ENCODE measurements at places on chromosomes 2 and 18.

- DNase-seq = no peak
These were observed 84.2 kb downstream of the TTC27 start for GRCh38 chr2:32711908-32712501.

DNA sequence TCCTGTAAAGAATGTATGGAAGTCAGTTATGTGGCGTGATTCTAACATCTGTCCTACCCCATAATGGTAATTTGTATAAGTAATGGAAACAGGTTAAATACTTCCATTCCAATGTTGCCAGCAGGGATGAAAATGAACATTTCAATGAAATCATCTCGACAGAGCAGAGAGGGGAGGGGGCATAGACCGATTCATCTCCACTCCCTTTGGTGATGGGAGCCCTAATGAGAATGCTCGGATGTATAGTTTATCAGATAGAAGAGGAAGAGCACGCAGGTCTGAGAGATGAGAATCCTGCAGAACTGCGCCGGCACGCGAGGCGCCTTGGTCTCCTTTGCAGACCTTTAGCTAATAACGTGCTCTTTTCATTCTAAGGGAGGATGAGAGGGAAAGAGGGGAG lies 61.4 kb downstream of the TSHZ1 start:
- DNase-seq = no peak

DNA sequence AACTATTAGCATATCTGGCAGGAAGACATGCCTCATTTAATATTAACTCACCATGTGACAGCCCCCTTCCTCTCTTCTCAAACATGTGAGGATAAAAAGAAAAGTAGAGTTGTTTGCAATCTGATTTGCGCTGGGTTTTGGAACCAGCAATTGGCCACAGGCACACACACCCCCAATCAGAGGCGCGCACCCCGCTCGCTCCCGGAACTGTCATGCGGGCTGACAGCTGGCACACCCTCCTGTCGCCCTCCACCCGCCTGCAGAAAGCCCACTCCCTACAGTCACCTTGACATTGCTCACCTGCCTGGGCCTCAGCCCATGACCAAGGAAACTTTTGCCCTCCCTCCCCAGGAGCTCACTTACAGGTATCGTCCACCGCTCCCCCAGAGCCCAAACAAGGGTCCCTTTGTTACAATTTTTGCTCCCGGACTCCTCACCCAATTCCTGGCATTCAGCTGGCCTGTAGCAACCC lies 1.1 kb downstream of the COBLL1 start:
- peak; percentile 53 for DNase-seq

DNA sequence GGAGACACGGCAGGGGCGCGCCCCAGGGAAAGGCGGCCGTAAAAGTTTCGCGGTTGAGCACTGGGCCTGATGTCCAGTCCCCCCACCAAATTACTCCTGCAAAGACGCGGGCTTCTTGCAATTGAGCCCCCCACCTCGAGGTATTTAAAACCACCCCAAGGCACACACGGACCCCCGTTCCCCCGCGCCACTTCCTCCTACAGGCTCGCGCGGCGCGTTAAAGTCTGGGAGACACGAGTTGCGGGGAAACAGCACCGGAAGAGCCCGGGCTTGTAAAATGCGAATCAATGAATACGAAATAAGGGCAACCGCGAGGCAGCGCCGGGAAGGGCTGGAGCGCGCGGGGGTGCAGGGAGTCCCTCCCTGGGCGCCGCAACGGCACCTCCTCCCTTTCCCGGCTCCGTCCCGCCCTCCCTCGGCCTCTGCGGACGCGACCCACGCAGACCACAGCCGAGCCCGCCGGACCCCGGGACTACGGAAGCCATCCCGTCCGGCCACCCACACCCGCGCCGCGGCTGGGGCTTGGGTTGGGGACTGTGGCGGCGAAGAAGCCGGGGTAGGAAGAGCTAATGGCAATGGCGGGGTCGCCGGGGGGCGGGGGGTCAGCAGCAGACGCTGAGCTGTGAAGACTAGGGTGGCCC lies 918 bp upstream of the NETO1 start:
- no peak for DNase-seq

DNA sequence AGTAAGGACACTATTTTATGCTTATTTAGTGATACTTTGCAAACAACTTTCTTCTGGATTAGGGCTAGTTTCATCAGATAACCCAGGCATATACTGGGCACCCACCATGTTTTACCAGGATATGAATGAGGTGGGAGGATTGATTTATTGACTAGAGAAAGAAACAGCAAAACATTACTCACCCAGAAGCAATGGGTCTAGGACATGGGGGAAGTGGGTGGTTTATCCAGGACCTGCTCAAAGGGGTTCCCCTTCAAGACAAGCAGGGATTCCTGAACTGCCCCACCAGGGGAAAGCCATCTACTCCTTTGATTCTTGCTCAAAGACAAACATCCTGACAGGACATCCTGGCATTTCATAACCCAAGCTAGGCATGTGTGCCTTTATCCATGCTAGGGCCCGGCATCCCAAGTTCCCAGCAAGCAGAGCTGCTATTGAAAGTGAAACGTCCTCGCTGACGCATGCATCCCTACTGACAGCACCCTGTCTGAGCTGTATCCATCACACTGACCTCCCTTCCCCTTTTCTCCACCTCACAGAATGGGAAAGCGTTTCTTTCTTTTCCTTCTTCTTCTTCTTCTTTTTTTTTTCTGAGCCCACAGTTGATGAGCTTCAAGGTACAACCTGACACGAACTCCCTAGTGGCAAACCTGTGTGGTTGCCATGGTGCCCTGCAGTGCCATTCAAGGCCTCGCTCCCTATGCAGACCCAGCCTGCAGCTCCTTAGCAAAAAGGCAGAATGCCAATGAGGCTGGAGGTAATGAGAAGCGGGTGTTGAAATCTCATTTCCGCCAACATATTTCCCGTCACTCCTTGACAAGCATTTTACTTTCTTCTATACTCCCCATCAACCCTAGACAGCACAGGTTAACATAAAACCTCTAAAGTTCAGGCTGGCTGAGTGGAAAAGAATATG lies 70.5 kb downstream of the CLHC1 start:
- no peak for DNase-seq
